ENCODE measurements at places on chromosomes 4 and X. TPM values are rescaled to one million over a fixed set of nuclear protein-coding genes. Genes with fewer than 3 reads are reported as not detected.
A peak's percentile ranks its signal among the peaks of the same experiment; 100 is the strongest.

TMEM271 gene
- not detected for total RNA-seq

DNA sequence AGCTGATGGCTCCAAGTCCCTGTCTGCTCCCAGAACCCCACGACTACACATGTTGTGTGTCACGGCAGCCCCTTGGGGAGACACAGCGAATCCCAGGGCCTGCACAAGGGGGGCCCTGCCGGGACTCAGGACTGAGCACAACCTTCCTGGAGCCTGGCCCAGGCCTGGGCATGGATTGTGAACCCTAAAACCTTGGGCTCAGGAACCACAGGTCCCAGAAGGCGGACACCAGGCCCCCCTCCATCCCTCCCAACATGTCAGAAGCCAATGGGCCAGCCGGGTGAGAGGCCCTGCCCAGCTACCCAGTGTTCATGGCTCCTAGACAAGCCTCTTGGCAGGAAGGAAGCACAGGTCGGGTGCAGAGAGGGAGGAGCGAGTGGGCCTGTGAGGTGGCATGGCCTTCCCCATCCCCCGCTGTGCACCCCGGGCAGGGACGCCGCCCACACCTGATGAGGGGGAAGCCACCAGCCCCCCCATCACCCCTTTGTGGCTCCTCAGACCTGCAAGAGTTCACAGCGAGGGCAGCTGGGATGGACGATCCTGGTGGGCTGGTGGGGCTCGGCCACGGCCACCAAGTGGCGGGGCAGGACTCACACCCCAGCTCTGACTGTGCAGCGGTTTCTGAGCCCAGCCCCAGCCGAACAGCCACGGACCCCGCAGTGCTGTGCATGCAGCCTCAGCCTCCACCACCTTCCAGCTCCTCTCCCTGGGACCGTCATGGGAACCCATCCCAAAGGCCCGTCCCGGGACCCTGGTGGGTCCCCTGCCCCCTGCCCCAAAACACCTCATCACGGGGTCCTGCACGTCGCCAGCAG is 3.7 kb downstream of the PDE6B start:
- DNase-seq: no peak

- no peak for DNase-seq
Measured at GRCh38 chr4:158938220-158939044, 164.4 kb upstream of the RAPGEF2 start.

DNA sequence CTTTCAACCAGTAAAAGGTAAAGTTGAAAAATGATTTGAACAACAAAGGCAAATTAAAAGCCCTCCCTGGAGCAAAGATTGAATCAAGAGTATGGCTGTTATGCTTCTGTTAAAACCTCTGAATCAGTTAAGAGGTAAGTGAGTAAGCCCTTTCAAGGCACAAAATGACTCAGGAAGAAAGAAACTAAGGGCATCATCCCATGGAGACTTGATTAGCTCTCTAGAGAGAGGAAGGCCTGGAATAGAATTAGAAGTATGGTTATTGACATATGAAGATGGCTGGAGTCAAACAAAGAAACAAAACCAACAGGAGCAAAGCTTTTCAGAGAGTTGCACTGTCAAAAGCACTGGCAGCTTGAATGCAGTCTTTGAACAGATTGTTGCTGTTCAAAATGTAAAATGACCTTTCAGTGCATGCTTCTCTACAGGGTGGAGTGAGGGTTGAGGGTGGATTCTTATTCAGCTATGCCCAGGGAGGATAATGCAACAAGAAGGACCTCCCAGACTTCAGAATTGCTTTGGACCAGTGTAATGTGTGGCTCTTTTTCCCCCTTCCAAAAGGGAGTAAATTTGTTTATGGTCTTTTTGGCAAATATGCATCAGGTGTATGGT is 365.5 kb downstream of the GBA3 start:
- DNase-seq: no peak

MAGEA9B gene
- not detected for total RNA-seq

DNA sequence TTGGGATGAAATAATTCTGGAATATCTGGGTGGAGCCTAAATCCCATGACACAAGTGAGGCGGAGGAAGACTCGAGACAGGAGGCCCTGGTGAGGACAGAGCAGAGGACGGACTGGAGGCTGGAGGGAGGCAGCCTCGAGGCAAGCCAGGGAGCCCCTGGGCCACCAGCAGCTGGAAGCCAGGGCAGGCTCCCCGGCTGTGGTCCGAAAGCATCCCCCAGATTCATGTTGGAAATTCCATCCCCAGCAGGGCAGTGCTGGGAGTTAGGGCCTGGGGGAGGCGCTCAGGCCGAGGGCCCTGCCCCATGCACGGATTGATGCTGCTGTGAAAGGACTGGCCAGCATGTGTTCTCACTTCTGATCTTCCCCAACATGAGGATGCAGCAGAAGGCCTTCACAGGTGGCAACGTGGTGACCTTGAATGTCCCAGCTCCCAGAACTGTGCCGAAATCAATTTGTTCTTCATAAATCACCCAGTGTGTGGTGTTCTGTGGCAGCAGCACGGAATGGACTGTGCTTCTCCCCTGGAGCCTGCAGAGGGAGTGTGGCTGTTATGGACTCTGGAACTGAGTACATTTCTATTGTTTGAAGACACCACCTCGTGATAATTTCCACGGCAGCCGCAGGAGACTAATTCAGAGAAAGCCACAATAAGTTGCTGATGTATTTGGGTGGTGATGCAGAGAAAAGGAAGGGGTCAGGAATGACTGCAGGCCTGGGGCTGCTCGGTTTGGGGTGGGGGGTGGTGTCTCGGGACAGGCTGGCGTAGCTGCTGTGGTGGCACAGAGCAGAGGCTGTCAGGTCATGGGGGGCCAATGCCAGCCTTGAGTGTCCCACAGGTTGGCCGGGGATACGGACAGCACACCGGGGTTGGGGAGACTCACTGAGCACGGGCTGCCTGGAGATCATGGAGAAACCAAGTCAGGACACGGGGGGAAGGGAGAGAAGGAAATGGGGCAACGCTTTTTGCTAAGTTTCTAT is 56.9 kb downstream of the PCGF3 start:
- no peak for DNase-seq

DNA sequence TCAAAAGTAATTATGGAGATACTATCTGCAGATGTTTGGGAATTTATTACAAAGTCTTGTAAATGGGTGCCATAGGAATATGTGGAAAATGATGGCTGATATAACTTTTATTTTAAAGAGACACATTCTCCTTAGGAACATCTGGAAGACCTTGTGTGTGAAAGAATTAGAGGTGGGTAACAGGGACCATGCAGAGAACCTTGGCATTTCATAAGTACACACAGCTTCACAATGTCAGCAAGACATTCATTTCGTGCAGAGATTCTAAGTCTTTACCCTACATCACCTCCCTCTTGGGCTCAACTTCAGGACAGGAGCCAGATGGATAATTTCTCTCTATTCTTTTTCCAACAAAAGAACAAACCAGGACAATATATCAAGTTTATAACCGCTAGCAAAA is 458.1 kb upstream of the INTU start:
- no peak for DNase-seq

DNA sequence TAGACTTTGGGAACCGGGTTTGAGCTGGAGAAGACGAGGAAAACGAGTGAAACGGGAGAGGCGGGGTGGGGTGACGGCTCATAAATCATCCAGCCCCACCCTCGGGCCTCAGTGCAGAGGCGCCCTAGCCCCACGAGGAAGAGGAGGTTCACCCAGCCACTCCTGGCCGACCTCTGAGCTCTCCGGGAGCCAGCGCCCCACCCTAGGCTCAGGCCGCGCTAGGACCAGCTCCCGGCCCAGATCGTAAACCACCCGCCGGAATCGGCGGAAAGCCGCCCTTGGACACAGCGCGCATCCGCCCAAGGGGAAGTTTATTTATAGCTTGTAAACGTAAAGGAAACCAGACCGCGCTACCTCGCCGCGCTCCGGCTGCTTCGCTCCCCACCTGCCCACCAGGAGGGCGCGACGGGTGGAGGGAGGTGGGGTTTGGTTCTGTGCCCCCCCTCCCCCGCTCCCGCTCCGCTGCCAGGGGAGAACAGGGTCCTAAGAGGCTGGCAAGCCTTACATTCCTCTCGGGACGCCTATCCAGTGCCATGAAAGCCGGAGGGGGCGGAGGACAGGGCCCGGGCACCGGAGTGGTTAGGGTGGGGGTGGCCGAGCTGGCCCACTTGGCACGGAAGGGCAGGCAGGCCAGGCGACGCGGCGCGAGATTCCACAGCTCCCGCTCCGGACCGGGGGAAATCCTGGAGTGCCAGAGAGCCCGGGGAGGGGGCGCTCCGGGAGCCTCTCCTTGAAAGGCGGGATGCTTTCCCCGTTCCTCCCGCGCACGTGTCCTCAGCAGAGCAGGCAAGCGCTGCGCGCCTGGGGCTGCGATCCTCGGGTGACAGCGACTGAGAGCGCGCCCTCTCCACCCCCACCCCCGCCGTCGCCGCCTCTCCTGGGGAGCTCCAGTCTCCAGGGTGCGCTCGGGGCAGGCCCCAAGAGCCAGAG is 84.2 kb downstream of the BCOR start:
- DNase-seq: peak; percentile 63
